HFFc6 (cell line): ENCODE measurements at places on chromosomes 2 and 18. TPM values are rescaled to one million over a fixed set of nuclear protein-coding genes. Genes with fewer than 3 reads are reported as not detected.
A peak's percentile ranks its signal among the peaks of the same experiment; 100 is the strongest.

Gene KCNS3
- total RNA-seq = 0.94 and 1.5 TPM in 2 replicates

GRCh38 chr18:35418610-35419009 lies 41.5 kb upstream of the ZNF396 start:
- H3K36me3 ChIP-seq = no peaks in the 10 kb centered on the region
- DNase-seq = no peak
- 0 out of 2 replicates have a peak, but pooled peaks cover 6% of the 10 kb centered on the region for H3K4me1 ChIP-seq
- peaks cover 19% of the 10 kb centered on the region for H3K27me3 ChIP-seq

GRCh38 chr2:27958711-27959378 lies 68.3 kb downstream of the BABAM2 start:
- H3K4me1 ChIP-seq = peaks cover 90% of the 10 kb centered on the region
- peaks cover 9% of the 10 kb centered on the region for H3K36me3 ChIP-seq
- H3K27me3 ChIP-seq = peaks cover 1% of the 10 kb centered on the region; the same call in 1 of the 2 replicates
- H3K4me3 ChIP-seq = peak overlapping the region; percentile 62

DNA sequence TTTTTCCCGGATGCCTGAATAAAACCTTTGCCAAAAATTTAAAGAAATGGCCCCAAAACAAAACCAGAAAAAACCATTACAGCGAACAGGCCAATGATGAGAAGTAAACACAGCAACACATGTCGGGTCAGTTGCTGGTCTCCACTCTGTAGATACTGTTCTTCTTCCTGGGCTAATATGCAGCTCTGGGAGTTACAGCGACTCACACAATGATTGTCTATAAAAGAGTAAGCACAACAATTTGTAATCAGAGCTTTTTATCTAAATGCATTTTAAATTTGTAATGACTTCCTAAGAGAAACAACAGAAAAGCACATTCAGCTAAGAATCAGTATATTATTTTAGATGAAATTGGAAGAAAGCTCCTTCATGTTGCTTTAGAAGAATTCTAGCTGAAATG lies 40.3 kb downstream of the GPR155 start:
- no peak overlapping the region for H3K27ac ChIP-seq
- no peak for DNase-seq
- peaks cover 31% of the 10 kb centered on the region for H3K4me1 ChIP-seq

DNA sequence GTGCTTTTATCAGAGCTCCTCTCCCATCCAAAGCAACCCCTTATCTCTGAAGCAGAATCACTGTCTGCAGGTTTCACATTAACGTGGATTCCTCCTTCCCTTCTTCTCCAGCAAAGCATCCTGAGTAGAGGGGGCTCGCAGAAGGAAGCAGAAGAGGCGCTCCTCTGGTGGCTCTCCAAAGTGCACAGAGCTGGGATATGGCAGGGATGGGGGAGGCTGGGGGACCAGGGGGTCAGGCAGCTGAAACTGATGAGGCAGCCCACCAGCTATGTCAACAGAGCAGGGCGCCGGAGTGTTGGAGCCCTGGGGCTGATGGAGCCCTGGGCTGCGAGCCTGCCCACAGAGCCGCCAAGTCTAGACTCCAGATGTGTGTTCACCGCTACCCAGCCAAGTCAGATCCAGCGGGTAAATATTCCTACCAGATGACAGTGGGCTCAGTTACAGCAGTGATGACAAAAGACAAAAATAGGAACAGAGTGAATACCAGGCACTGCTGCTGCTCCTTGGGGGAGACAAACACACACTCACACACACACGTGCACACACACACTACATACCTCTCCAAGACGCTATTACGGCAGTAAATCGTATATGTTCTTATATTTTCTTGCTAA lies 678.3 kb upstream of the ID2 start:
- no peaks in the 10 kb centered on the region for H3K27me3 ChIP-seq
- H3K4me1 ChIP-seq = peaks cover 41% of the 10 kb centered on the region
- peak overlapping the region; percentile 77 for H3K27ac ChIP-seq
- peak; percentile 68 for DNase-seq
- H3K36me3 ChIP-seq = no peaks in the 10 kb centered on the region; the same call in 1 of the 2 replicates
